ENCODE measurements at places on chromosomes 3 and 15. TPM values are rescaled to one million over a fixed set of nuclear protein-coding genes. Genes with fewer than 3 reads are reported as not detected.

GRCh38 chr3:38516669-38517068 lies 20.5 kb downstream of the EXOG start:
- no peak overlapping the region for H3K4me3 ChIP-seq
- no peak for DNase-seq
- no peak overlapping the region for H3K27ac ChIP-seq
- no peaks in the 10 kb centered on the region for H3K36me3 ChIP-seq
- no peaks in the 10 kb centered on the region for H3K4me1 ChIP-seq

DNA sequence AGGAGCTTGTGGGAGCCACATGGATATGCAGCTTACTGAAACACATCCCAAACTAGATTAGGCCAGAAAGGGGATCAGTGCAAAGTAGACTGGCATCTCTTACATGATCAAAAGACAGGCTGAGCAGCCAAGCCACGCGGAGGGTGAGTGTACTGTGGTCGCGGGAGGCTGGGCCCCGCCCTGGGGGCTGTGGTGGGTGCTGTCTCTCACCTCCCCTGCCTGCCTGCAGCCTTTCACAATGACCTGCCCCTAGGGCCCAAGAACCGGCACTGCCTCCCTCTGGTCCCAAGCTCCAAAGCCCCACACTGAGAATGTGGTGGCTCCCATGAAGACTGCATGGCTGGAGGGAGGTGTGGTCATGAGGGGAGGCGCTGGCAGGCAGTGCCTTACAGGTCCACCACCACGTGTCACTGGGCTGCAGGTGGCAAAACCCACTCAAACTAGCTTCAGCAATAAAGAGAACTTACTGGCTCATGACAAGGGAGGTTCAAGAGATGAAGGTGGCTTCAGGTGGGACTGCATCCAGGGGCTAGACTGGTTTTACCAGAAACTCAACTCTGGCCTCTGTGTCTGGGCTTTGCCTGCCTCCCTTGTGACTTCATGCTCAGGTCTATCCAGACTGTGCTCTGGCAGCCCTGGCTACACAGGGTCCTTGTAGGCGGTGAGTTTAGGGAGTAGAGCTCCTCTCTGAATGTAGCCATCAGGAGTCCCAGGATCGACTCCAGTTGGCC lies 27.4 kb upstream of the PLXND1 start:
- H3K4me3 ChIP-seq: no peak overlapping the region
- DNase-seq: no peak
- H3K36me3 ChIP-seq: peaks cover 4% of the 10 kb centered on the region
- no peaks in the 10 kb centered on the region for H3K4me1 ChIP-seq
- no peak overlapping the region for H3K27ac ChIP-seq
- H3K27me3 ChIP-seq: no peaks in the 10 kb centered on the region

GRCh38 chr3:132229641-132230040 lies 87.6 kb upstream of the ACP3 start:
- H3K4me3 ChIP-seq: no peak overlapping the region
- peaks cover 3% of the 10 kb centered on the region for H3K4me1 ChIP-seq
- H3K27me3 ChIP-seq: peaks cover 5% of the 10 kb centered on the region
- H3K27ac ChIP-seq: no peak overlapping the region
- DNase-seq: no peak

GRCh38 chr3:114941626-114942309 lies 205.3 kb downstream of the ZBTB20 start:
- H3K36me3 ChIP-seq: no peaks in the 10 kb centered on the region
- H3K27me3 ChIP-seq: no peaks in the 10 kb centered on the region
- no peaks in the 10 kb centered on the region for H3K4me1 ChIP-seq

DNA sequence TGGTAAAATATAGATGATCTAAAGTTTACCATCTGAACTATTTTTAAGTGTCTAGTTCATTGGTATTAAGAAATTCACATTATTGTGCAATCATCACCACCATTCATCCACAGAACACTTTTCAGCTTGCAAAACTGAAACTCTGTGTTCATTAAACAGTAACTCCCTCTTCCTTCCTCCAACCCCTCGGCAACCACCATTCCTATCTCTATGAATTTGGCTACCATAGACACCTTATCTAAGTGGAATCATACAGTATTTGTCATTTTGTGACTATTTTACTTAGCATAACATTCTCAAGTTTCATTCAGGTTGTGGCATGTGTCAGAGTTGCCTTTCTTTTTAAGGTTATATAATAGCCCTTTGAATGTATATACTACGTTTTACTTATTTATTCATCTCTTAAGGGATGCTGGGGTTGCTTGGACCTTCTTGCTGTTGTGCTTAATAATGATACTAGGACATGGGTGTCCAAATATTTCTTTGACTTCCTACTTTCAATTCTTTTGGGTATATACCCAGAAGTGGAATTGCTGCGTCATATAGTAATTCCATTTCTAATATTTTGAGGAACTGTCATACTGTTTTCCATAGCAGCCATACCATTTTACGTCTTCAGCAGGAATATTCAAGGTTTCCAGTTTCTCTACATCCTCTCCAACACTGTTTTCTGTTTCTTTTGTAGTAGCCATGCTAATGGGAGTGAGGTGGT lies 20.9 kb downstream of the KAT2B start:
- H3K27ac ChIP-seq: no peak overlapping the region
- DNase-seq: no peak
- H3K27me3 ChIP-seq: no peaks in the 10 kb centered on the region
- no peak overlapping the region for H3K4me3 ChIP-seq

DNA sequence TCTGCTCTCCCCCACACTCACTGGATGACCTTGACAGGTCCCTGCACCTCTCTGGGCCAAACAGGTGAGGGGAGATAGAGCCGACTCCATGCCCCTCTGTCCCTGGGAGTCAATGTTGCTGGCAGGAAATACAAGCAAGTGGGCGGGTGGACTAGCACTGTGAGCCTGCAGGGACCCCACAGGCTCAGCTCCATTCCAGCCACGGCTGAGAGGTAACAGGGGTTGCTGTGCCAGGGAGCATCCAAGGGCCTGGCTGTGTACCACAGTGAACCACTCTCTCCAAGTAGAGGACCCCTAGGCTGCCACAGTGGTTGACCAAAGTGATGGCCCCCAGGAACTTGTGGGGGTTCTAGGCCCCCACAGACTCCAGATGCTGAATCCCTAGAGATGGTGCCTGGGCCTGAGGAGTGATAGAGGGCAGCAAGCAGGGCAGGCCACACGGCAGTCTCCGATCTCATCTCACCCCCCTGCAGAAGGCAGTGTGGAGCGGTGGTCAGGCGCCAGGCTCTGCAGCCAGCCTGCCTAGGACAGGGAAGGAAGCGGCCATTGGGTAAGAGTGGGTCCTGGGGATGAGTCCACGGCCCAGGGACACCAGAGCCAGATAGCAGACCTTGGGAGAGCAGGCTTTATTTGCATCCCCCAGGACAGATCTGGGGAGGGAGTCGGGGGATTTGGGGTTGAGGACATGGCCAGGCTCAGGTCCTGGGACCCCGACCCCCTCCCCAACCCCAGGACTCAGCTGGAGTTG lies 3.2 kb downstream of the TNNC1 start:
- no peak overlapping the region for H3K4me3 ChIP-seq
- H3K36me3 ChIP-seq: no peaks in the 10 kb centered on the region
- peaks cover 12% of the 10 kb centered on the region for H3K4me1 ChIP-seq
- H3K27me3 ChIP-seq: peaks cover 9% of the 10 kb centered on the region

DNA sequence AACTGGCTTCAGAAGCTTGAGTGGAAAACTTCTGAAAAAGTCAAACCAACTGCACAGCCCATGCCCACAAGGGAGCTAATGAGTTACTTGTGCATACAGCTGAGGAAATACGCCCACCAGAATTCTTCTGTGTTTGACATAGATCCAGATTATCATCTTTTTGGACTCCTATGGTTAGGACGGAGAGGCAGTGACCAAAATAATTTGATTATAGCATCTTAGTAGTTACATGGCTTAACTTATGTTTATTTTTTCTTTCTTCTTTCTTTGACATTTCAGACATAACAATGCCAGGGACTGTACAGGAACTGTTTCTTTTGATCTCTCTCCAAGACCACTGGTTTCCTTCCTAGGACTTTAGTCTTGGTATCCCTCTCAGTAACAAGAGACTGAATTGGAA lies 246.1 kb upstream of the RASGRP1 start:
- no peaks in the 10 kb centered on the region for H3K27me3 ChIP-seq
- H3K4me1 ChIP-seq: no peaks in the 10 kb centered on the region
- no peaks in the 10 kb centered on the region for H3K36me3 ChIP-seq
- H3K27ac ChIP-seq: no peak overlapping the region
- H3K4me3 ChIP-seq: no peak overlapping the region
- DNase-seq: no peak

- DNase-seq: no peak
- H3K36me3 ChIP-seq: no peaks in the 10 kb centered on the region
- no peak overlapping the region for H3K4me3 ChIP-seq
- H3K27me3 ChIP-seq: peaks cover 7% of the 10 kb centered on the region
- peaks cover 24% of the 10 kb centered on the region for H3K4me1 ChIP-seq
- H3K27ac ChIP-seq: no peak overlapping the region
These were observed 4.8 kb downstream of the IQSEC1 start for GRCh38 chr3:13068269-13069010.

DNA sequence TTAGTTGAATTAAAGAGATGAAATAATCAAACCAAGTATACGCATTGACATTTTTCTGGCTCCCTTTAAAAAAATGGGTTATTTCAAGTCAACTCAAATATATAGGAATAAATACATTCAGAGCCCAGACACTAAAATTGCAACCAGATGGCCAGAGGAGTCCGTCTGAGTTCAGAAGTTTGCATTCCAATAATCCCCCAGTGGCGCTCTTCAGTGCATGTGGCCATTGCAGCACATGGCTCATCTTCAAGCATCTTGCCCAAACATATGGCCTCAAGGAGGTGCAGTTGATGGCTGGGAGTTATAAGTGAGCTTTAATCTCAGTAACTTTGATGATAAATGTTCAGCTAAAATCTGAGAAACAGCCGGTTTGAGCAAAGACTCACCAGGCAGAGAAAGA lies 295.8 kb upstream of the LRRN1 start:
- H3K36me3 ChIP-seq: peaks cover 9% of the 10 kb centered on the region
- peaks cover 9% of the 10 kb centered on the region for H3K4me1 ChIP-seq
- H3K4me3 ChIP-seq: no peak overlapping the region
- H3K27me3 ChIP-seq: peaks cover 8% of the 10 kb centered on the region

DNA sequence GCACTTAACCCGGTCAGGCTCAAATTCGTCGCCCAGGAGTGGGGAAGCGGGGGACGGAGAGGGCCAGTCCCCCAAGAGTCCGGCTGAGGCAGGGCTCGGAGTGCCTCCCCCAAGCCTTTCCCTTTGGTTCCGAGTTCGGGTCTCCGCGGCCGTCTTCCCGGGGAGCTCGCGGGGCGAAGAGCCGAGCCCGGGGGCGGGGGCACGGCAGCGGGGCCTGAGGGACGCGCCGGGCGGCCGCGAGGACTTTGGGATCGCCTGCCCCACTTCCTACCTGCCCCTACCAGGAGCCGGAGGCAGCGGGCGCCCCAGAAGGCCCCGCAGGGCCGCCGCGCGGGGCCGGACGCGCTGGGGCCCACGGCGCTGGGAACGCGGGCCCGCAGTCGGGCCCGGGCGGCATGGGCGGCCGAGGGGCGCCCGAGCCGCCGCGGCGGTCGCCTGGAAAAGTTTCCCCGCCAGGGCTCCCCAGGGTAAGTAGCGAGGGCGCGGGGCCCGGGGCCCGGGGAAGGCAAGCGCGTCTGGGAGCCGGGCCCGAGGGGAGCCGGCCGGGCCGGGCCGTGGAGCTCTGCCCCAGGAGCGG lies 2.8 kb downstream of the FURIN start:
- peak overlapping the region; percentile 81 for H3K4me3 ChIP-seq
- no peaks in the 10 kb centered on the region for H3K36me3 ChIP-seq

GRCh38 chr3:84547971-84548970 lies 410.5 kb upstream of the CADM2 start:
- H3K36me3 ChIP-seq: peaks cover 5% of the 10 kb centered on the region
- peaks cover 9% of the 10 kb centered on the region for H3K4me1 ChIP-seq
- DNase-seq: peak; percentile 27
- H3K27me3 ChIP-seq: no peaks in the 10 kb centered on the region

DNA sequence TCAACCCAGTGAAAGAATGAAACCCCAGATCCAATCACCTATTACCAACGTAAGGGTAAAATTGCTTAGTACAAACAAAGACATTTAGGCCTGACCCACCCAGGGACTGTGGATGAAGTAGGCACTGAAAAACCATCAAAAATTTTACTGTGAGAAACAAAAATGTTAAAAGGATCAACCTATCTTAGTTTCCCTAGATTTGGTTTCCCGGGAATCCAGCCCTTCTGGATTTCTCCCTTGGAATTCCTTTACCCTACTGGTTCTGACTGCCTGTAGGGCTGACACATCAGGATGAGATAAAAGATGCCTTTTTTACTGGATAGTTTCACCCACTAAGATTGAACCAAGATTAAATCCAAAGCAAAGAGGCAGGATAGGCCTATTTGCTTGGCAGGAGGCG lies 102.7 kb downstream of the SCAPER start:
- no peaks in the 10 kb centered on the region for H3K27me3 ChIP-seq
- H3K4me1 ChIP-seq: no peaks in the 10 kb centered on the region
- H3K4me3 ChIP-seq: no peak overlapping the region
- H3K36me3 ChIP-seq: peaks cover 4% of the 10 kb centered on the region
- DNase-seq: no peak
- no peak overlapping the region for H3K27ac ChIP-seq

GRCh38 chr3:115862099-115862498 lies 238.8 kb downstream of the GAP43 start:
- H3K4me3 ChIP-seq: no peak overlapping the region
- no peak for DNase-seq
- peaks cover 9% of the 10 kb centered on the region for H3K4me1 ChIP-seq

GRCh38 chr3:31815631-31816440 lies 165.2 kb downstream of the OSBPL10 start:
- no peak overlapping the region for H3K4me3 ChIP-seq
- no peak for DNase-seq
- peaks cover 3% of the 10 kb centered on the region for H3K27me3 ChIP-seq
- peaks cover 2% of the 10 kb centered on the region for H3K4me1 ChIP-seq

- no peak overlapping the region for H3K4me3 ChIP-seq
- H3K4me1 ChIP-seq: peaks cover 7% of the 10 kb centered on the region
- no peaks in the 10 kb centered on the region for H3K27me3 ChIP-seq
These were observed 227.0 kb upstream of the CTNNB1 start for GRCh38 chr3:40972350-40972749.

GRCh38 chr3:111534701-111535100 lies 7.3 kb upstream of the CD96 start:
- no peak overlapping the region for H3K4me3 ChIP-seq
- peaks cover 10% of the 10 kb centered on the region for H3K36me3 ChIP-seq
- no peaks in the 10 kb centered on the region for H3K4me1 ChIP-seq
- DNase-seq: no peak
- no peaks in the 10 kb centered on the region for H3K27me3 ChIP-seq

PPM1L gene
- total RNA-seq: 81.4 TPM

NANOGP8 gene
- 0.86 TPM for total RNA-seq

CLDN11 gene
- total RNA-seq: 0.44 TPM

EHD4 gene
- 4.0 TPM for total RNA-seq

CLDN16 gene
- total RNA-seq: not detected
